ENCODE measurements at places on chromosomes 3 and 15.

- DNase-seq: no peak
These were observed 106.4 kb upstream of the SLC2A2 start for GRCh38 chr3:171132873-171133272.

DNA sequence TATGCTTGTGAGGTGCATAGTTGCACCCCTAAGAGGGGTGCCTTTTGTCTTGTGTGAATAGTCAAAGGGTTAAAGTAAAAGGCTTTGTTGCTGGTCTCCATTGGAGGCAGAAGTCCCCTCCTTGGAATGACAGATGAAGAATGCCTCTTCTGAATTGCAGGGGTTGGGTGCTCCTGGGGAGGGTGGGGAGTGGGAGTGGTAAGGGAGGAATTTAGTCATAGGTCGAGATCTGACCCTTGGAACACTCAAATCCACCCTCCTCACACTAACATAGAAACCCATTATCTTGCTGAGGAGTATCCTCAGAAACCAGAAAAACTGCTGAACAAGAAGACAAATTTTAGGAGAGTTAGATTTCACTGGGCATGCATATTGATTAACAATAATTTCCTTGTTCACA lies 4.7 kb downstream of the CTXND1 start:
- DNase-seq: no peak

DNA sequence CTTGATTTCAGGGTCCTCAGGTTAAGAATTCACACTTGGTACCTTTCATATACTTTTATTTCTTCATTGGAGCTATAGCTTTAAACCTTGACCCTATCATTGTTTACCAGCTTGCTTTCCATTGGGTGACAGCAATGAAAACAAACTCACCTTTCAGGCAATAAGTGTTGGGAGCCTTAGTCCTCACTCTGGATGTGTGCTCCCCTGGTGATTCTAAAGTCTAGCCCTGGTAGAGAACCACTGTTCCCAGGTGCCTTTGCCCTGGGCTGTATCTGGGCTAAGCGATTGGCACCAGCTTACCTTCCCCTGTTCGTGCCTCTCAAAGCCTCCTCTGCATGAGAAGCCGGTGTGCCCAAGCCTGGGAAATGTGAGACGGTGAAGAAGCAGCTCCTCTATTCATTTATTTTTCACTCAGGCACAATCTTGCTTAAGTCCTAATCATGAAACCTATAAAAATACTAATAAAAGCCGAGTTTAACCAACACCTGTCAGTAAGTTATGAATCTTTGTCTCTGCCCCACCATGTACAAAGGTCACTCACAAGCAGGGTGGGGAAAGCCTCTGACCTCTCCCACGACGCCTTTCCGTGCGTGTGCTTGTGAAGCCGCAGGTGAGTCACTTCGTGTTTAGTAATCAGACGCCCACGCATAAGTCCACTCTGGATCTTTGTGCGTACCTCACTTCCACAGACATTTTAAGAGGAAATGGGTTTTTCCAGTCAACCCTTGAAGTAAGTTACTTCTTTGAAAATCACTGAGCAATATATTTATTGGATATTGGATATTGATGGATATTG lies 12.8 kb upstream of the ARRDC4 start:
- DNase-seq: no peak

DNA sequence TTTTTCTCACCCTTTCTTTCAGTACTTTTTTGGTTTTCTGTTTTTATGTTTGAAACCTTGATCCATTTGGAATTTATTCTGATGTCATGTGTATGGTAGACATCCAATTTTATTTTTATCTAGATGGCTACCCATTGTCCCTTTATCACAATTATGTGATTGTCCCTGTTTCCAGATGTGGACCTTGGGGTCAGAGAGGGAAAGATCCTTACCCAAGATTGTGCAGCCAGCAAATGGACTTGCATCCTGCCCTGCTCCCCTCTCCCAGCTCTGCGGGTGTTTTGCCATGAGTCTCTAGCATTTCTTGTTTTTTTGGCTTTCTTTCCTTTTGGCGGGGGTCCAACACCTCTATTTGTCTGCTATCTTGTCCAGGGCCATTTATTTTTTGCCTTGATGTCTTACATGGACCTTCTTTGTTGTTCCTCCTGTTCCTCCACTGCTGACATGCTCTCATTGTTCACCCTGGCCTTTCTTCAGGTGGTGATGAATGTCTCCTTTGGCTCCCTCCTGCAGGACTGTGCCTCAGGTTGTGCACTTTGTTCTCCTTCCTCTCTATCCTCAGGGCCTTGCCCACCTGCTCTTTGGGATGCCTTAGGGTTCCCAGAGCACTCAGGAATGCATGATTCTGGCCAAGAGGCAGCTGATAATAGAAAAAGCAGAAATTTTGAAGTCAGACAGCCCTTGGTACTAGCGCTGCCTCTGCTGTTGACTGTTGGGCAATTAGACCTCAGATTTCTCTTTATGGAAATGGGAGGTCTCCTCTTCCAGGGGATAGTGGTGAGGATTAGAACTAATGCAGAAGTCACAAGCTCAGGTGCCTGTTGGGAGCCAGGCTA lies 84.3 kb downstream of the EEFSEC start:
- DNase-seq: no peak

DNA sequence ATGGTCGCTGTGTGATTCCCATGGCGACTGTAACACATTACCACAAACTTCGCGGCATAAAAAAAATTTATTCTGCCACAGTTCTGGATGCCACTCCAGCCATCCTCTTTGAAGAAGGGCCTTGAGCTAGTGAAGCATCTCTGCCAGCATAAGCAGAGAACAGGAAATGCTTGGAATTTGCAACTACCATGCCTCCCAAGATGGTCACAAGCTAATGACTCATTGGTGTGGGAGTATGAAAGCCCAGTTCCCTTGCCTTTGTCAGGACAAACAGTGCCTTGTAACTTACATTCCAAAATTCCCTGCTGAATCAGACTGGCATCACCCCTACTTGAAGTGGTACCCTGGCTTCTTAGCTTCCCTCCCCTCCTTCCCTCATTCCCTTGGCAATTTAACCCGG lies 129.7 kb downstream of the PROS1 start:
- DNase-seq: no peak

- DNase-seq: no peak
These were observed 325.8 kb upstream of the CTNNB1 start for GRCh38 chr3:40873476-40873875.

GRCh38 chr15:33581032-33581431 lies 270.3 kb downstream of the RYR3 start:
- no peak for DNase-seq

- no peak for DNase-seq
These were observed 68.6 kb upstream of the ITGA11 start for GRCh38 chr15:68500363-68501258.

DNA sequence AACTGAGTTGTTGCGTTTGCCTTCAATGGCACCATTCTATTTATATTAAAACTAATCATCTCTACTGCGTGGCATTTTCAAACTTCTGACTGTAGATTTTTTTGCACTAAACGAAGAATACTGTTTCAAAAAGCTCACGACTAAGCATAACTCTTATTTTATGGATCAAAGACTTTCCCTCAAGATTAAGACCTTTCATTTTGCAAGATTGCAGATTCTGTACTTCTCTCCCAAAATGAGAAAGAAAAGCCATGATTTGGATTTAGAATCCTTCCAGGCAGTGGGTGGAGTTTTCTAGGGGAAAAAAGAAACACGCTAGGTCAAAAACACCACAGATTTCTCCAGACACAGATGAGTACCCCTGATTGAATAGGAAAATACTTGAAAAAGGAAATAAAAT lies 617.2 kb upstream of the NR2F2 start:
- DNase-seq: no peak

DNA sequence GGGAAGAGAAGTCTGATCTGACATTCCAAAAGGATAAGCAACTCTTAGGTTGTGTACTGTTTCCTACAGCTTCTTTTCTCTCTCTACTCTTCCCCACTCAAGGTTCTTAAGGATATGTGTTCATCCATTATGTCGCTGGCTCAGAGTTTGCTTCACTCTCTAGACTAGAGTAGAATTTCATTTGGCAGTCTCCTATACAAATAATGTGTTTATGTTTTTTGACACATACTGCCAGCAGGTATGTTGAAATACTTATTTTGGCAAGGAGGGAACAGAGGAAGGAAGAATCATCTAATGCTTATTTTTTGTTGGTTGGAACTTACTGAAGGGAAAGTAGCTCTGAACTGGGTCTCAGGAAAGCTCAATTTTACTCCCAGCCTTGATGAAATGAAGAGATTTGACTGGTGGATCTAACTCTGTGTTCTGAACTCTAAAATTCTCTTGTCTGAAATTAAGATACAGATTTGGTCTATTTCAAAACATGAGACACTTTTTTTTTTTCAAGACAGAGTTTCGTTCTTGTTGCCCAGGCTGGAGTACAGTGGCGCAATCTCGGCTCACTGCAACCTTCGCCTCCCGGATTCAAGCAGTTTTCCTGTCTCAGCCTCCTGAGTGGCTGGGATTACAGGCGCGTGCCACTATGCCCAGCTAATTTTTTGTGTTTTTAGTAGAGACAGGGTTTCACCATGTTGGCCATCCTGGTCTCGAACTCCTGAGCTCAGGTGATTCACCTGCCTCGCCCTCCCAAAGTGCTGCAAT lies 7.6 kb upstream of the EMC3 start:
- no peak for DNase-seq

DNA sequence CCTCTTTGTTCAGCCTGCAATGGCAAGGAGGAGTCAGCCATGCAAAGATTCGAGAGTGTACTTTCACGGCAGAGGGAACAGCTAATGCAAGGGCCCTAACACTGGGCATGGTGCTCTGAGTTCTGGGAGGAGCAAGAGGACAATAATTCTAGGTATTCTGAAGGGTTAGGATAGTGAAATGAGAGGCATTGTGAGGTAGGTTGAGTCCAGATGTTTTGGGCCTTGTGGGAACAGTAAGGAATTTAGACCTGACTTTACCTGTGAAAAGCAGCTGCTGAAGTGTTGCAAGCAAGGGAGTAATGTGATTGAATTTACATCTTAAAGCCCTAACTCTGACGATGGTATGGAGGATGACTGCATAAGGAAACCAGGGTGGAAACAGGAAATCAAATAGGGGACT lies 211.6 kb downstream of the CNTN3 start:
- DNase-seq: no peak

GRCh38 chr3:58604031-58604430 lies 26.8 kb upstream of the FAM107A start:
- no peak for DNase-seq

DNA sequence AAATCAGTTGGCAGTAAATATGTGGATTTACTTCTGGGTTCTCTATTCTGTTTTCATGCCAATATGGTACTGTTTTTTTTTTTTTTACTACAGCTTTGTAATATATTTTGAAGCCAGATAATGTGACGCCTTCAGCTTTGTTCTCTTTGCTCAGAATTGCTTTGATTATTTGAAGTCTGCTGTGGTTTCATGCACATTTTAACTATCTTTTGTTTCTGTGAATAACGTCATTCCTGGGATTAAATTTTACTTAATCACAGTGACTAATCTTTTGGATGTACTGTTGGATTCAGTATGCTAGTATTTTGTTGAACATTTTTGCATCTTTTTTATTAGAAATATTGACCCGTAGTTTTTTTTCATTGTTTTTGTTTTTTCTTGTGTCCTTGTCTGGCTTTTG lies 576.5 kb downstream of the ZNF385D start:
- DNase-seq: no peak

DNA sequence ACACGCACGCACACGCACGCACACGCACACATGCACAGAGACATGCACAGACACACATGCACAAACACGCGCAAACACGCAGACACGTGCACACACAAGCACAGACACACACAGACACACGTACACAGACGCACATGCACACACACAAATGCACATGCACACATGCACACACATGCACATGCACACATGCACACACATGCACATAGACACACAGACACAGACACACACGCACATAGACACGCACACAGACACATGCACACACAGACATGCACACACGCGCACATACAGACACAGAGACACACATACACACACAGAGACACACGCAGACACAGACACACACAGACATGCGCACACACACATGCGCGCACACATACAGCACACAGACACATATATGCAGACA lies 26.4 kb upstream of the PIGZ start:
- no peak for DNase-seq

- DNase-seq: no peak
These were observed 148.4 kb downstream of the CNTN4 start for GRCh38 chr3:2246873-2247648.

Data from stimulated activated CD8-positive, alpha-beta memory T cell treated with anti-CD3 and anti-CD28 coated beads, Interleukin-7, amount 100 ng/mL, for 1 hour (primary cell).